ENCODE measurements at places on chromosomes 6 and 20.

DNA sequence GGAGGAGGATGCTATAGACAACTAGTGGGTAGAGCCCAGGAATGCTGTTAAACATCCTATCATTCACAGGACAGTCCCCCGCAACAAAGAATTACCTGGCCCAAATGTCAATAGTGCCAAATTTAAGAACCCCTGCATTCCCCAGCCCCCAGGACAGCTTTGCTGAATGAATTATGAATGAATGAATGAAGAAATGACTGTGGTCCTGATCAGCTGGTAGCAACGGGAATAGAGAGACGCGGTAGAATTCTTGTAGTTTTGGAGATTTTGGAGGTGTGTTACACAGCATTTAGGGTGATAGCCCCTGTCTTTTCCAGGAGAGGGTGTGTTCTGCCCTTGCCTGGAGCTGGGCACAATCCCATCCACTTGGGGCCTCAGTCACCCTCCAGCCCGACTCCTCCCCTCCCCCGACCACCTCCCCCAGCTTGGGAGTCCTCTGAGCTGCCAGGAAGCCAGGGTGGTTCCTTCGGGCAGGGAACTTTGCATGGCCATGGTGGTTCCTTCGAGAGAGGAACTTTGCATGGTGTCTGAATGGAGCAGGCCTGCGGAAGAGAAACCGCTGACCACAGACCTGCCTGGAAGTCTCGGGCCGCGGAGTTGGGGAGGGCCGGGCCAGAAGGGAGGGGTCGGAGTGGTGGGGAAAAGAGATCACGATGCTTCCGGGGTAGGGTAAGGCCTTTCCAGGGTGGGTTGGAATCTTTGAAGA lies 1.0 kb upstream of the HCK start:
- no peak for DNase-seq

GRCh38 chr6:78910591-78911171 lies 43.3 kb downstream of the IRAK1BP1 start:
- no peak for DNase-seq

DNA sequence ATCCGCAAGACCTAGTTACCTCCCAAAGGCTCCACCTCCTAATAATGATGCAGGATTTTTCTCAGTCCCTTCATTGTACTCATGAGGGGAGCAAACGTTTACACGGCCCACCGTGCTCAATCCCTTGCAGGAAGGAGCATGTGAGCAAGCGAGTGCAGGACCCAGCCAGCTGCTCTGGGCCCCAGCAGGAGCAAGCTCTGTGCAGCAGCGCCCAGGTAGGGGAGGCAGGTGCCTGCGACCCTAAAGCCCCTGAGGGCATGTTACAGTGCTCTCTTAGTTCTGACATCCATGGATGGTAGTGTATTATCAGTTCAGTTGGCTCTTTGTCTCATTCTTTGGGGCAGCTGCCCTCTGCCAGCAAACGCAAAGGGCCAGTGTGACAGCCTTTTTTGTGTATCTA lies 143.4 kb downstream of the TBXT start:
- DNase-seq = no peak

- DNase-seq = no peak
These were observed 102.5 kb upstream of the EMILIN3 start for GRCh38 chr20:41468994-41469600.

DNA sequence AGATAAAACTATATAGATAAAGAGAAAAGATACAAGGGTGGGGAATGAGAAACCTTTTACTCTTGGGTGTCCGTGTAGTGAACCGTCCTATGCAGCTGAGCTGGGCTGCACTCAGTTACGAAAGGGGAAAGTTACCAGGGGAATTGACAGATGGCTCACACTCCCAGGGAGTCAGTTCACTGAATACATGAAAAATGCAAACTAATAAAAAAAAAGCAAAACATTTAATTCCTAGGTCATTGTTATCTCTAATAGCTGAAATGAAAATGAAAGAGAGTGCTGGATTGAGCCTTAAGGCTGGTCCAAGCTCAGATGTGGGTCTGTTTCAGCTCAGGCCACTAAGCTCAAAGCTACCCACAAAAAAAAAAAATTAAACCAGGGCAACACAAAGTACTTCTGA lies 138.0 kb downstream of the THBS2 start:
- DNase-seq = no peak
